ENCODE measurements at places on chromosomes 16 and 17. TPM values are rescaled to one million over a fixed set of nuclear protein-coding genes. Genes with fewer than 3 reads are reported as not detected.

GRCh38 chr17:81095383-81095762, 60.4 kb downstream of the BAIAP2 start:
- DNase-seq, result peak; percentile 80

DNA sequence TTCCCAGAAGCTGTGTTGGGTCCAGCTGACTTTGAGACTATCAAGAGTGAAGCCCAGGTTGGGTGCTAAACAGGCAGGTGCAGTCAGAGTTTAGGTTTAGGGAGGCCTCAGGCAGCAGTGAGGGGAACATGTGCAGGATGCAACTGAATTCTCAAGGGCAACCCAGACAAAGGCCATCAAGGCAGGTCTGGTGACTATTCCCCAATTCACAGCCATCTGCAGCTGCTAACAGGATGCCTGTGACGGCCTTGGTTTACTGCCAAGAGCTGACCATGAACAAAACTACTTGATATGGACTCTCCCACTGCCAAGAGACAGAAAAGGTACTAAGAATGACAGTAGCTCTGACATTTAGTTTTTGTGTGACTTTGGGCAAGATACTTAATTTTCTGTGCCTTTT, 45.2 kb upstream of the BCAR1 start:
- no peak for DNase-seq

DNA sequence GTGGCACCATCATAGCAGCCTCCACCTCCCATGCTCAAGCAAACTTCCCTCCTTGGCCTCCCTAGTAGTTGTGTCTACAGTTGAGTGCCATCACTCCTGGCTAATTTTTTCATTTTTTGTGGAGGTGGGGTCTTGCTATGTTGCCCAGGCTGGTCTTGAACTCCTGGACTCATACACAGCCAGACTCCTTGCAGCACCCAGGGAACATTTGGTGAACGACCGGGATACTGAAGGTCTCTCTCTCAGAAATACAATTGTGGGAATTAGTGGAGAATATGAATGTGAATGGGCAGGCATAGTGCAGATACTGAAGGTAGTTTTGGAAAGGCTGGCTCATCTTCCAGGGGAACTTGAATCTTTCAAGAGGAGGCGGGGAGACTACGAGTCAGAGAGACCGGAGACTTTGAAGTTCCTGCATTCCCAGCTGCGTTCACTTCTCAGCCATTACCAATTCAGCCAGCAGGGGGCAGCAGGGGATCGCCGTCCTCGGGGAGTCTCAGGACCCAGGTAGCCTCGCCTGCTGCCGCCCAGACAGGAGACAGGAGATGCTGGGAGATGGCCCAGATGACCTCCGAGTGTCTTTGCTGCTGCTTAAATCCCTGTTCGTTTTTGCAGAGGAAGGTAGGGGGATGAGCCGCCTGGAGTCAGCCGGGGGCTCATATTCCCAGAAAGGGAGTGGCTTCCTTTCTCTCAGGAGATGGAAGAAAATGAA, 68.6 kb downstream of the HAPSTR1 start:
- no peak for DNase-seq

DNA sequence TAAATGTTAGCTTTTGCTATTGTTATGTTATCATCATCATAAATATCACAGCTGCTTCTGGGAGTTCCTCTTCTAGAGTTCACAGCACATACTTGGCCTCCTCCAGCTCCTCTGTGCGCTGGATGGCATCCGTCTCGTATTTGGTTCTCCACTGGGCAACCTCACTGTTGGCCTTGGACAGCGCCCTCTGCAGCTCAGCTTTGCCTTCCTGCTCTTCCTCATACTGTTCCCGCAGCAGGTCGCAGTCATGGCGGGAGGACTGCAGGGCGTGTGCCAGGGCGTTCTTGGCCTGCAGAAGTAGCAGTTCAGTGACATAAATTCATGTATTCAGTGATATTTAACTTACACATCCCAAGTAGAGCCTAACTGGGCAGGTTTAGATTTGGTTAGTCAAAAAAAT, 23.4 kb downstream of the MYH8 start:
- no peak for DNase-seq

Gene OR1A1
- total RNA-seq, result not detected

DNA sequence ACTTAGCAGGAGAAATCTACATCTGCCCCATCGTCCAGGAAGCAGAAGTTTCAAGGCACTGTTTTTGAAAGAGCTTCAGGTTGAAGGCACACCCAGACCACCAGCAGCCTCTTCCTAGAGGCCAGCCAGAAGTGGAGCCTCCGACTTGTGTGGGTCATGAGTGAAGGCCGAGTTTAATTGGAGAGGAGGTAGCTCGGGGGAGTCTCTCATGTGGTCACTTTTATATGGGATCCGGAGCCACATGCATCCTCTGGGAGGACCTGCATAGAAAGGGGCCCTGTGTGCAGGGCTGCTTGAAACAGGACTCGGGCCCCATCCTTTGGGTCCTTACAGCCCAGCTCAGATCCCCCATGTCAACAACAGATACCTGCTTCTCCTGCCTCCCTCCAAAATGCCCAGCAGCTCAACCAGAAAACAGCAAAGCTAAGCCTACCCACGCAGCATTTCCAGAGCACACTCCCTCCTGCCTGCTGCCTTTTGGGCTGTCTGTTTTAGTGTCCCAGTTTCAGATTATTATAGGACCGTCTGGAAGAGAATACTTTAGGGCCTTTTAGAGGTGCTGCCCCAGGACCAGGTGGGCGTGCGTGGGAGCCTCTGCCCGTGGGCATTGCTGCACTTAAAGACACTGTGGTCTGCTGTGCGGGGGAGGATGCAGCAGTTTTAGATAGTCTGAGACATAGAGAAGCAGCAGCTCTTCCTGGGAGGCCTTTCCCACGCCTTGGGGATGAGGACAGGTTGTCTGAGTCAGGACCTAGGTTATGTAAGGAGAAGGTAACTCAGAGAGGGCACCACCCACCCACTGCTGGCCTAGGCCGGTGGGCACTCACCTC, 29.5 kb downstream of the MPRIP start:
- peak; percentile 8 for DNase-seq

Data from gastrocnemius medialis (tissue), 4 donors.